ENCODE measurements at places on chromosomes 12 and 14. TPM values are rescaled to one million over a fixed set of nuclear protein-coding genes. Genes with fewer than 3 reads are reported as not detected.

GRCh38 chr12:79897617-79898016 is 37.3 kb downstream of the PPP1R12A start:
- no peak for DNase-seq
- no peak overlapping the region for H3K27ac ChIP-seq
- no peaks in the 10 kb centered on the region for H3K36me3 ChIP-seq
- peaks cover 19% of the 10 kb centered on the region for H3K4me1 ChIP-seq
- no peak overlapping the region for H3K4me3 ChIP-seq

GALNT6 gene
- total RNA-seq = 19.5 TPM

KRT85 gene
- not detected for total RNA-seq

RNU4-1 gene
- total RNA-seq = 1,793 TPM

DNA sequence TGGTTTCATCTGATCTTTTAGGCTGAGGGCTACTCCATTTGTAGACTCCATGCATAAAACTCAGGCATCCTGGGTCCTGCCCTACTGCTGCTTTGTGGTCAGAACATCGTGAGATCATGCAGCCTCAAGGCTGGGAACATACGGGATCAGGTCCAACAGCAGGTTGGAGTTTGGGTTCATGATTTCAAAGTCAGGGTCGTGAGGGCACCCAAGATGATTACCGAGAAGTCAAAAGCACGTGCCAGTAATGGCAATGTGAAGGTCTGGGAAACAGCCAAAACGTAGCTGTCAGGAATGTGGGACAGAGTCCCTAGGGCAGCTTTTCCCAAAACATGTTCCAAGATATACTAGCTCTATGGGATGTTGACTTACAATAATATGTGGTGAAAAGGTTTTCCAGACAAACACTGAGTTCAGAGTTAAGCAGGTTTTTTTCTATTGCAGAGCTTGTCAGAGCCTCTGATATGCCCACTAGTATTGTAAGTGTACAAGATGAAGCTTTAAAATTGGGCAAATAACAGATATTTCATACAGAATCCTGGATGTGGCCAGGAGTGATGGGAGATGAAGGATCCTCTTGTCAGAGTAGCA is 130.3 kb upstream of the DNM1L start:
- H3K36me3 ChIP-seq = no peaks in the 10 kb centered on the region
- no peak overlapping the region for H3K27ac ChIP-seq
- no peak overlapping the region for H3K4me3 ChIP-seq

DNA sequence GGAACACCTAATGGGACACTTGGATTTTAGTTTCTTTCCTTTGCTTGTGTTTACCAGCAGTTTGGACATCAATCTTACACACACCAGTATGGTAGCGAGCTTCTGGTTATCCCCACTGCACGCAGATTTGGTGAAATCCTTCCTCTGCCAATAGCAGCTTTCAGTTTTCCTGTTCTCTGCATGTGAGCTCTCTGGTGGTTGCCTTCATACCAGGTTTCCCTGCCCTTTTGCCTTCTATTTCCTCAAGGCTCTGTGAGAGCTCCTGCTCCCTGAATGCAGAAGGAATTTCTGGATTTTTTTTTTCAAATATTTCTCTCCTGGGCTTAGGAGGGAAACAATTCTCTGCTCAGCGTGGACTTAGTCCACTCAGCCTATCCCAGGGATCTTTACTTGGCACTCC is 93.0 kb upstream of the CCDC91 start:
- H3K4me3 ChIP-seq = no peak overlapping the region
- no peak overlapping the region for H3K27ac ChIP-seq
- no peak for DNase-seq
- H3K36me3 ChIP-seq = no peaks in the 10 kb centered on the region
- no peaks in the 10 kb centered on the region for H3K4me1 ChIP-seq

RHEBL1 gene
- total RNA-seq = 6.0 TPM

CLEC2A gene
- not detected for total RNA-seq
